ENCODE measurements at places on chromosomes 5 and 9.

GRCh38 chr5:164119806-164120447 is 614.5 kb downstream of the MAT2B start:
- no peak overlapping the region for H3K27ac ChIP-seq
- DNase-seq: no peak
- no peaks in the 10 kb centered on the region for H3K36me3 ChIP-seq
- no peak overlapping the region for H3K4me3 ChIP-seq

DNA sequence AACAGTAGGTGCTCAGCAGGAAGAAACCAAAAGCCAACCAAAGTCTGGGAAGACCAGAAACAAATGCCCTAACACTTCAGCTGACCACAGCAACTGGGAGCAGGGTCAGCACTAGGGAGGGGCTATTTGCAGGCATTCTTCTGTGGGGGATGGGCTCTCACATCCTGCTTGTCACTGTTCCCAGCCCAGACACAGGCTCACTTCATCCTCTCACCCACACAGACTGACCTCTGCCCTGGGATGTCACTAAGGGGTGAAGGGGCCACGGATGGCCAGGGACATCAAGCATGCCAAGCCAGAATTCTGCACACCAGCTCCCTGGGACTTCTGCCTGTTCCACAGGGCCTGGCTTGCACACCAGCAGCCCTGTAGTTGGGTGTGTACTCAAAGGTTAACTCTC is 28.7 kb downstream of the GFRA3 start:
- no peak for DNase-seq
- no peak overlapping the region for H3K27ac ChIP-seq
- peaks cover 13% of the 10 kb centered on the region for H3K4me1 ChIP-seq
- H3K36me3 ChIP-seq: no peaks in the 10 kb centered on the region
- peaks cover 24% of the 10 kb centered on the region for H3K27me3 ChIP-seq
- no peak overlapping the region for H3K4me3 ChIP-seq

DNA sequence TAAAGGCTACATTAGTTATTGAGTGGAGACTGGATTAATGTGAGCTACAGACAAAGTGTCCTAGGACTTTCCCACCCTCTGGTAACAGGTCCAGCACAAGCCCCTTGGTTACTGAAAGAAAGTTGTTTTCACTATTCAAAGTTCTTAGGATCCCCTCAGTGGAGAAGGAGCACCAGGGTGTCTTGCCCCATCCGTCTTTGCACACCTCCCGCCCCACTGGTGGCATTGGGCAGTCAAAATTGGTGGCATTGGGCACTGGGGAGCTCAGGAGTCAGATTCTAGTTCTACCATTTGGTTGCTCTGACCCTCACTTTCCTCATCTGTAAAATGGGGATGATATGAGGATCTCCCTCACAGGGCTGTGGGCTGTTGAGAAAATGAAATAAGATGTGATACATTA is 2.4 kb upstream of the ANGPTL2 start:
- H3K27me3 ChIP-seq: peaks cover 13% of the 10 kb centered on the region
- H3K27ac ChIP-seq: no peak overlapping the region
- H3K4me1 ChIP-seq: peaks cover 58% of the 10 kb centered on the region
- no peaks in the 10 kb centered on the region for H3K36me3 ChIP-seq

DNA sequence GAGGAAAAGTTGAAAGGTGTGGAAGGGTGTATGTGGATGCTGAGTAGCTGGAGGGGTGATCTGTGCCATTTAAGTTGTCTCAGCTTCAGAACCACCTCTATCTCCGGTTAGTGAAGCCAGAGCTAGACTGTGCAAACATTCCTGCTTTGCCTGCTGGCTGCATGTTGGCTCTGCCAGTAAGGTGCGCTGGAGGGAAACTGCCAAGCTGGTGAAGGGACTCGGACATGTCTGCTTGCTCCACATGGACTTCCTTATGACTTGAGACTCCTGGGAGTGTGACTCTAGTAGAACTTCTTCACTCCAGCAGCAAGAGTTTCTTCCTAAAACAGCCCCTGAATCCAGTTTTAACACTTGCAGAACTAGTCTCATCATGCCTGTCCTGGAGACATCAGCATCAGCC is 27.9 kb downstream of the DAB2 start:
- H3K27ac ChIP-seq: peak overlapping the region; percentile 79
- DNase-seq: no peak
- peaks cover 16% of the 10 kb centered on the region for H3K36me3 ChIP-seq
- H3K27me3 ChIP-seq: no peaks in the 10 kb centered on the region
- peaks cover 43% of the 10 kb centered on the region for H3K4me1 ChIP-seq
- no peak overlapping the region for H3K4me3 ChIP-seq

DNA sequence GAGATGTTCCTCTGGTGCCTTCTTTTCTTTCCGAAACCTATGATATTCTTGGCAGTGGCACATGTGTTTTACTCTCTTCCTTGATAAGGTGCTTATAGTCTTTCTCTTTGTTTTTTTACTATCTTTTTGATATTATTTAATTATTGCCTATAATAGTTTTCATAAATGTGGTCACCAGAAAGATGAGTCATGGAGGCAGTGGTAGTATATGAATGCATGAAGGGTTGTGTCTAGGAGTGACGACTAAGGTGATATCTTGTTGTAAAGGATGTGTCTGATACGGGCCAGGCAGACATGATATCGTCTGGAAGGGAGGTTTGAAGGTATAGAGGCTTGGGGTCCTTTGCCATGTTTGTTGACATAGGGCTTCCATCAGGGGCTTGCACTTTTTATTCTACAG is 36.8 kb downstream of the SLC44A1 start:
- no peak overlapping the region for H3K4me3 ChIP-seq
- DNase-seq: no peak
- H3K27me3 ChIP-seq: no peaks in the 10 kb centered on the region
- peaks cover 17% of the 10 kb centered on the region for H3K4me1 ChIP-seq

GRCh38 chr5:157845914-157846598 is 12.9 kb downstream of the CLINT1 start:
- no peak overlapping the region for H3K27ac ChIP-seq
- no peaks in the 10 kb centered on the region for H3K27me3 ChIP-seq
- DNase-seq: no peak
- H3K4me3 ChIP-seq: no peak overlapping the region

DNA sequence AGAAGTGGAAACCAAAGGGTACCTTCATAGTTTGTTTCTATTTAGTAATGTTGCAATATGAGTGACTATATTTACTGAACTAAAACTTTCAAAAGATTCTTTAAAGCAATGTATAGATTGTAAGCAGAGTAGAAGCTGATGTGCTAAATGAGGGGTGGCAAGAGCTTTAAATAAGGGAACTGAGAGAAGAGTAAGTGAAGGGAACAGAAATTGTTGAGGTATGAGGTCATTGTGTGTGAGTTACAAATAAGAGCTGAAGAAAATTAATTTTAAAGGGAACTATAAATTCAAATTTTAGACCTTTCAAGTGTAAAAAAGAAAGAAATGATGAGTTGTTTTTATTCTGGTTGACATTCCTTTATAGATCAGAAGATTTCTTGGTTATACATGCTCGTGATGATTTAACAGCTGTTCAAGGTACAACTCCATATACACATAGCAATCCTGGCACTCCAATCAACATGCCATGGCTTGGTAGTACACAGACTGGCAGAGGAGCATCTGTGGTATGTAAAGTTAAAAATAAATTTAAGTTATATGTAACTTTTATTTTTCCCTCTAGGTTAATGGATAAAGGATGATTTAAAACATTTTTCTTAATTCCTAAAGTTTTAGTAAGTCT is 135.1 kb upstream of the TNFAIP8 start:
- no peak overlapping the region for H3K27ac ChIP-seq
- no peak for DNase-seq
- no peak overlapping the region for H3K4me3 ChIP-seq
- H3K36me3 ChIP-seq: peaks cover 43% of the 10 kb centered on the region
- H3K4me1 ChIP-seq: no peaks in the 10 kb centered on the region

- H3K27me3 ChIP-seq: no peaks in the 10 kb centered on the region
- H3K4me1 ChIP-seq: peaks cover 21% of the 10 kb centered on the region
- no peak for DNase-seq
- no peak overlapping the region for H3K27ac ChIP-seq
- no peak overlapping the region for H3K4me3 ChIP-seq
These were observed 8.7 kb downstream of the FGF1 start for GRCh38 chr5:142677198-142677597.

- H3K4me1 ChIP-seq: peaks cover 16% of the 10 kb centered on the region
- no peak for DNase-seq
- H3K4me3 ChIP-seq: no peak overlapping the region
- no peak overlapping the region for H3K27ac ChIP-seq
- no peaks in the 10 kb centered on the region for H3K27me3 ChIP-seq
These were observed 232.8 kb downstream of the PDE4D start for GRCh38 chr5:59660737-59661136.

GRCh38 chr5:180521101-180521500 is 26.9 kb downstream of the CNOT6 start:
- H3K27me3 ChIP-seq: no peaks in the 10 kb centered on the region
- peaks cover 60% of the 10 kb centered on the region for H3K4me1 ChIP-seq
- DNase-seq: no peak
- H3K36me3 ChIP-seq: no peaks in the 10 kb centered on the region
- H3K4me3 ChIP-seq: no peak overlapping the region

- H3K4me3 ChIP-seq: no peak overlapping the region
- H3K27ac ChIP-seq: no peak overlapping the region
- H3K36me3 ChIP-seq: no peaks in the 10 kb centered on the region
- peak; percentile 77 for DNase-seq
- no peaks in the 10 kb centered on the region for H3K4me1 ChIP-seq
These were observed 86.3 kb upstream of the RPS23 start for GRCh38 chr5:82364497-82364896.

DNA sequence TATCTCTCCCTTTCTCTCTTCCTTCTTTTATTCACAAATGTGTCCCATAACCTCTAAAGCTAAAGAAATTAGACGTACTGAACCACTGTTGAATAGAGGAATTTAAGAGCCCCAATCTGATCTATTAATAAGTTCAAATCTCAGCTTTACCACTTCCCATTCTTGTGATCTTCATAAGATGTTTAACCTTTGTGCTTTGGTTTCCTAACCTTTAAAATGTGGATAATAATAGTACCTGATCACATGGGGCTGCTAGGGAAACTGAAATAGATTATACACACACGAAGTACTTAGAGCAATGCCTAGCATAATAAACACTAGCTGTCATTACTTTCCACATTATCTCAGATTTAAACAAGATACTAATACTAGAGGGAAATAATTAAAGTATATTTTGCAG is 324.3 kb upstream of the SEMA6A start:
- no peaks in the 10 kb centered on the region for H3K27me3 ChIP-seq
- H3K4me3 ChIP-seq: no peak overlapping the region
- H3K4me1 ChIP-seq: no peaks in the 10 kb centered on the region
- H3K36me3 ChIP-seq: no peaks in the 10 kb centered on the region
- H3K27ac ChIP-seq: no peak overlapping the region

DNA sequence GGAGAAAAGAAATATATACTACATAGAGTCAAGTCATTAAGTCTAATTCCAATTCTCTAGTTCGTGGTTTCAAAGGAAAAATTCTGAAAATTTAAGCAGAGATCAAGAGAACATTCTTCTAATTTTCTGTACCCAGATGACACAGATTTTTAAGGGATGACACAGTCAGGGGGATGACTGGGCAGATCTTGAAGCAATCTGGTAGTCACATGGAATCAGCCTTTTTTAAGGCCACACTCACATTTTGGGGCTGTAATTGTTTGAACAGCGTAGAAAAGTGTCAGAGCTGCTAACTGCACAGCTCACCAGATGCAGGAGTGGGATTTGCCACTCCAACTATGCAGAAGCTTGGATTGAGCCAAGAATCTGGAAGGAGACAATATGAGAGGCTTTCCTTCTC is 20.4 kb downstream of the PDE4D start:
- H3K36me3 ChIP-seq: no peaks in the 10 kb centered on the region
- no peak overlapping the region for H3K27ac ChIP-seq
- DNase-seq: no peak

DNA sequence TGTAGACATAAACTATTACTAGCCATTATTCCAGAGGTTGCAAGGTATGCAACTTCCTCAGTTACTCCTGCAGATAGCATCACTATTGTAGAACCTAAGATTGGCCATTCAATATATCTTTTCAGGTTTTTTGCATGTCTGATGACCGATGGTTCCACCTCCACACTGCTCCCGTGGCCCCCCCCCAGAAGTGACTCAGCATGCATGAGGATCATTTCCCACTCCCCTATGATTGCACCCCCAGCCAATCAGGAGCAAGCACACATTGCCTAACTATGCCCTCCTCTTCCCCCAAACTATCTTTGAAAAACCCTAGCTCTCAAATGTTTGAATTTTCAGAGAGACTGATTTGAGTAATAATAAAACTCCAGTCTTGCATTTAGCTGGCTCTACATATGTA is 601.4 kb upstream of the TLE4 start:
- no peaks in the 10 kb centered on the region for H3K27me3 ChIP-seq
- H3K27ac ChIP-seq: no peak overlapping the region
- no peaks in the 10 kb centered on the region for H3K36me3 ChIP-seq
- no peak for DNase-seq
- no peak overlapping the region for H3K4me3 ChIP-seq

DNA sequence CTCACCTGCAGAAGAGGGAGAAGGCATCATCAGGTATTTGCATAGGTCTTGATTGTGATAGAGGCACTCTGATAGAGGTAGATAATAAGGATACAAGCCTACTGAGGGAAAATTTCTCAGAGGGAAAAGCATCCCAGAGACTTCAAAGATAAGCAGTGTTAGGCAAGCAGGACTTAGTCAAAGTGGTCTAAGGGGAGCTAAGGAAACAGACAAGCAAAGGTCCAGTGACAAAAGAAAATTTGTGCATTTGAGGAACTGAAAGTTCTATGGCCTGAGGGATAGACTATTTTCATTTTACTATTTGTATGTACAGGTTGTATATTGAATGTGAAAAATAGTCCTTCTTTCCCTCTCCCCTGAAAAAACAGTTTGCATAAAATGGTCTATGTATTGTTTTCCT is 27.4 kb downstream of the OXCT1 start:
- H3K36me3 ChIP-seq: peaks cover 6% of the 10 kb centered on the region
- H3K27ac ChIP-seq: no peak overlapping the region
- no peak for DNase-seq
- no peaks in the 10 kb centered on the region for H3K4me1 ChIP-seq
- H3K4me3 ChIP-seq: no peak overlapping the region
- no peaks in the 10 kb centered on the region for H3K27me3 ChIP-seq

DNA sequence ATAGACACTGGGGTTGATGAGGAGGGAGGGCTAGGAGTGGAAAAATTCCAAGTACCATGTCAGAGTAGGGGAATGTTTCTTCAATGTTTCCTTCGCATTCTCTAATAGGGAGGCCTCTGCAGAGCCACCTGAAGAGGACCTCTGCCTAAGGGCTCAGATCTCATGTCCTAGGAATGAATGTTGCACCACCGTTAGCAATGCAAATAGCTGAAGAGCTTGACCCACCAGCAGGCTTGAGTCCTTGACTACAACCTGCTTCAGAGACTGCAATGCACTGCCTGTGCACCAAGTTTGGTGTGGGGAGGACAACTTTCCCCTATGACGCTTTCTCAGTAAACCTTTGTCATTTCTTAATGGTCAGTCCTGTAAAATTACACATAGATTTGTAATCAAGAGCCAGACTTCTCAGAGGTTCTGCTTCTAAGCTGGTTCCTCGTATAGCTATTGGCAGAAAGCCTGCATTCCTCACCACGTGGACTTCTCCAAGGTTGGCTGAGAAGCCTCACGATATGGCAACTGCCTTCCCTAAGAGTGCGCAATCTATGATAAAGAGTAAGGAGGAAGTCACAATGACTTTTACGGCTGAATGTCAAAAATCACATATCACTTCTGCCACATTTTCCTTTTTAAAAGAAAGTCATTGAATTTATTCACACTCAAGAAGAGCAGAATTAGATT is 600.7 kb upstream of the PTGER4 start:
- H3K4me3 ChIP-seq: no peak overlapping the region
- no peak overlapping the region for H3K27ac ChIP-seq
- no peak for DNase-seq
- H3K4me1 ChIP-seq: no peaks in the 10 kb centered on the region
- H3K27me3 ChIP-seq: no peaks in the 10 kb centered on the region

Data from stomach (tissue), 19 donors.